CD4-positive, alpha-beta T cell treated with Interferon gamma for 1 hour (primary cell): ENCODE measurements at places on chromosomes 12 and 14.
A peak's percentile ranks its signal among the peaks of the same experiment; 100 is the strongest.

DNA sequence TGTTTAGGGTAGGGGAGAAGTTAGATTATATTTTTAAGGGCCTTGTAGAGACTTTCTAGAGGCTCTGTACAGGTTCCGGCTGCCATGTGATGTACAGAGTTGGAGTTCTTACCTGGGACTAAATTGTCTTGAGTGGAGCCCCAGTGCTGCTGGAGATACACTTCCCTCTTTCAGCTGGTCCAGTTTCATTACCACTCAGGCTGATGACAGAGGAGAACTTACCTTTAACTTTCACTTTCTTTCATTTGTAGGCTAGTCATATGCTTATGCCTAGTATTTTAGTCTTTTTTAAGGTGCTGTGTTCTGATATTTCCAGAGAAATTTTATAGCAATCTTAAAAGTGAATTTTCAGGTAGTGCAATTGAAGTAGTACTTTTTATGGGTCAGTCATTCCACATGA lies 117.3 kb downstream of the ERC1 start:
- DNase-seq = peak; percentile 2

GRCh38 chr12:6189028-6189427 lies 11.2 kb upstream of the CD9 start:
- no peak for DNase-seq

- no peak for DNase-seq
Observed at GRCh38 chr12:11813438-11813813, 164.0 kb downstream of the ETV6 start.

GRCh38 chr12:94743174-94743573 lies 92.8 kb upstream of the TMCC3 start:
- DNase-seq = no peak

DNA sequence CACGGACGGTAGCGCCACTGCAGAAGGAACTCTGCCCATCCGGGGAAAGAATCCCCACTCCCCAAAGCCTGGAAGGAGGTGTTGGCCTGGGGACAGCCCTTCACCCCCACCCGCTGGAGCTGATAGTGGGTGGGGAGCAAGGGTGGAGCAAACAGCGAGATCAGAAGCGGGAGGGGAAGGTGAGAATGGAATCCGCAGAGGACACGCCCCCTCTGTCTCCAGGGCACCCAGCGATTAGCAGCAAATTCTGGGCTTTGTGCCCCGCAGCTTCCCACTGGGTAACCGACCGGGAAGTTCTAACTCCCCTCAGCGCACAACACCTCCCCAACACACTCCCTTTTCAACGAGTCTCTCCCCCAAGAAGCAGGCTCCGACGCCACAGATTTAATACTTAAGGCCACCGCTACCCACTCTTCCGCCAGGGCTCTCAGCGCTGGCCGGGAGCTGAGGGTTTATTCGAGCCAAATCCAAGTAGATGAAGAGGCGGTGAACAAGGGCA lies 1.4 kb downstream of the SLC25A29 start:
- no peak for DNase-seq

DNA sequence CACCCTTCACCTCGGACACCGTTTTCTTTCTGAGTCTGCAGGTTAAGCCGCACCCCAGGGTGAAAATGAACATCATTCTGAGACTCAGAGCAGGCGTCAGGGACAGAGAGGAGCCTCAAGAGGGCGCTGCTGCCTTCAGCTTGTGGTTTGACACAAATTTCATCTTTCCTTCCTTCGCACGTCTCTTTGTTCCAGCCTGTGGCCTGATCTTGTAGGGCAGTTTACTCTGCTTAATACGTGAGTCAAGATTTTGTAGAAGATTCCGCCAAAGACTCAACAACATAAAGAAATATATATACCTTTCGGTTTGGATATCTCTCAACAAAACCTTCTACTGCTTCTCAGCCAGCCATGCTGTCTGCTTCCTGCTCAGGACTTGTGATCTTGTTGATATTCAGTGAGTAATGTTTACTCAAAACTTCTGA lies 329.3 kb upstream of the OR4E1 start:
- DNase-seq = peak; percentile 51

DNA sequence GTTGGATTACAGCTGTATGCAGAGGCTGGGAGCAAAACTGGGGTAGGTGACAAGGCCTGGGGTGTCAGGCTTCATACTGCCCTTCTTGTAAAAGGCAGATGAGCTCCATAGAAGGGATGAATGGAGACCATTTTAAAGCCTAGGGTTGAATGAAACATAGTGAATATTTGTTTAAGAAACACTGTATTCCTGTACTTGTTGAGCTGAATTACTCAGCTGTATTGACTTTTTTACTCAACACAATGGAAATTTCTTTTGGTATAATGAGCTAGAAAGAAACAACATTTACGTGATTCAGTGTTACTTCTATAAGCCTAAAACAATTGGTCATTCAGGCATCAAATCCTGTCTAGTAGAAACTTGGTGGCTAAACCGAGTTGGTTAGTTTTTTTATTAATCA lies 14.1 kb downstream of the ATP6V0A2 start:
- no peak for DNase-seq

DNA sequence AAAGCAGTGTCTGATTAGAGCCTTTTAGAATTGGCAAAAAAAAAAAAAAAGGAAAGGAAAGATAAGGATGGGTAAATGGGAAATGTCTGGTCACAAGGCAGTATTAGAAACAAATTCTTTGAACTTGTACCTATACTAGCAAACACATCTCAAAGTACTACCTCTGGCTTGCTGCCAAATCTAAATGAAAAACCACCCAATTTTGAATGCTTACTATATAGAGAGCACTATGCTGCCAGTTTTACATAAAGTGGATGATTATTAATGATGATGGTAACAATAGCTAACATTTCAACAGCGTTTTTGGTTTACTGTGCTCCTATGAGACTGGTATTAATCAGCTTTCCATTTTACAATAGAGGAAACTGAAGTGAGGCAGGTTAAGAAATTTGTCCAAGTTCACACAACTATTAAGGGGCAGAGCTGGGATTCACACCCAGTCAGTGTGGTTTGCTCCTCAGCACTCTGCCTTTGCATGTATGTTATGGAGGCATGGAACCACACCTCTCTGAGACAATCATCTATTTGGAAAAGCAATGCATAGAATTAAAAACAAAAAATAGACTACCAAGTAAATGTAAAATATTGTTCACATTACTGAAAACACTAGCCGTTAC lies 34.2 kb downstream of the ATP2B1 start:
- no peak for DNase-seq

- DNase-seq = peak; percentile 50
Observed at GRCh38 chr12:75478116-75478794, 2.3 kb upstream of the GLIPR1 start.

- DNase-seq = no peak
Observed at GRCh38 chr12:30813525-30814294, 59.0 kb upstream of the CAPRIN2 start.

DNA sequence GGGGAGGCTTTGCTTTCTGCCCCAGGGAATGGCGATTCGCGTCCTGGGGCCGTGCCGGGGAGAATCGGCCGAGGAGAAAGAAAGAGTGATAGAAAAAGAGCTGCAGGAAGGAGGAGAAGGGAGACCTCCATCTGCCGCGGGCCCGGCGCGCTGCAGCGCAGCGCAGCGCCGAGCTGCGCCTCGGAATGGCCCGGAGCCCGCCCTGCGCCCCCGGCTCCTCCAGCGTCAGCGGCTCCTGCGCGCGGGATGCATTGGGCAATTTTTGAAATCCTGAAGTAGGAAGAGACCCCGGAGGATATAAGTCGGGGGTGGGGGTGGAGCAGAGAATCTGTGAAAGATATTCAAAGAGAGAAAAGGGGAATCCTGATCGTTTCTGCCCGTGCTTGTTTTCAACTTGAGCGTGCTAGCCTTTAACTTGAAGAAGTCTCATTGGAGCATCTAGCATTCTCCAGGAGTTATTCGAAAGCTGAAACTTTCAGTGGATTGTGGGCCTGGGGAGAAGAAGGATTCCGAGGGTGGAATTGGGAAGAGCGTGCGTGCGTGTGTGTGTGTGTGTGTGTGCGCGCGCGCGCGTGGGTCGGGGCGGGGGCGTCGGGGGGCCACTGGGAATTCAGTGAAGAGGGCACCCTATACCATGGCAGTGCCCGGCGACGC lies 441 bp downstream of the PDE3A start:
- DNase-seq = no peak

DNA sequence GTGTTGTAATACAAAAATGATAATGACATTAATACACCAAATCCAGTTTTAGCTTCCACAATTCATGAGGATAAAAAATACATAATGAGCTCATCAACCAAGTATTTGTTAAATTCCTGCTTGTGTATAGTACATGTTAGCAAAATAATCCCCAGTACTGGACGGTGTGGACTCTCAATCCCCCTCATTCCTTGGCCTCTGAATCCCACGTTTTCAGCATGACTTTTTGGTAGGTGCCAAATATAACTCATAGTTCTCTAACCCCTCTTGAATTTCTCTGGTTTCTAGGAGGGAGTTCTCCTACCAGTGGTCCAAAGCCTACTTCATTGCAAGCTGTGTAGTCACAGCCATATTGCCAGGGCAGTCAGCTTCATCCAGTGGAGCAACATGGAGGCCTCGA lies 41.4 kb upstream of the EPS8 start:
- DNase-seq = no peak

DNA sequence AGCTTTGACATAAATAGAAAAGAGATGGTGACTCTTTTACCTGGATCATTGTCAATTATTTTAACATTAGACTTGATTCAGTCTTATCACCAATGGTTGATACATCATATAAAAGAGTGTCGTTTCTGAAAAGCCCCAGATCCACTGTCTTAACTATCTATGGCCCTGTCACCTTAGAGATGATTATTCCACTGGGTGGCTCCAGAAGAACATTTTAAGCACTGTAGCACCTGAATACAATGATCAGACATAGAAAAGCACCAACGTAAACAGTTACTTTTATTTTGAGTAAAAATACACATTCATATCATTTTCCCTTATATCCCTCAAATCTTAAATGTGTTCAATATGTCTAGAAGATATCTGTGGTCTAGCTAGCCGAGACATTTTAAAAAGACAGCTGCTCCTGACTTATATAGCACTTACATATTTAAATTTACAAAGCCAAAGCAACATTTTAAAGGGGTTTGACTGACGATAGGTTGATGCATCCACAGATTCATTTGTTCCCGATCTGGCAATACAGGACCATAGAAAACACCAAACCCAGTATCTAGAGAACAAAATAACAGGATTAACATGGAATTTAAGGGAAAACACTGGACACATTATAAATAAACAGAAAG lies 32.9 kb downstream of the TSPAN8 start:
- DNase-seq = no peak

DNA sequence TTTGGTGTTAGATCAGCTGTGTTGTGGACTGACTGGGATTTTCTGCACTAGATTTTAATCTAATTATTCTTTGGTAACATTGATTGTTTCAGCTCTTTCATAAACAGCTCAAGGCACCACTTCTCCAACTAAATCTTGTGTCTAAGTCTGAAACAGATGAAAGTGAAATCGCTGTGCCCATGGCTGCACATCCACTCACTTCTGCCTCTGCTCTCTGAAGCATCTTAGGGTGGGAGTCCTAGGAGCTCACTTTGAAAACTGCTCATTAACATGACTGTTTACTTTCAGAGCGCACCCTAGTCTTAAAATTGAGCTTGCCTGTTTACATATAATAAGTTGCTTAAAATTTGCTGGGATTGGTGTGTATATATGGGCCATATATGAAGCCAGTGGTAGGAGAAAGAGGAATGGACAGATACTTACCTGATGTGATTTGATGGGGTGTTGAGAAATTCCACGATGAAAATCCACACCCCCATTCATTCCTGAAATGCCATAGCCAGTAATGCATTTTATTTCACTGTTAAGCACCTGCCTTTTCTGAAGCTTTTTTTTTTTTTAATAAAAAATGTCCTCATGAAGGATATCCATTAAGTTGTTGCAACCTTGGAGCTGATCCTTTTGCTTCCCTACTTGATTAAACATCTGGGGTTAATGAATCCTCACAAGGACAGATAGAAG lies 52.8 kb downstream of the PPFIBP1 start:
- DNase-seq = no peak

DNA sequence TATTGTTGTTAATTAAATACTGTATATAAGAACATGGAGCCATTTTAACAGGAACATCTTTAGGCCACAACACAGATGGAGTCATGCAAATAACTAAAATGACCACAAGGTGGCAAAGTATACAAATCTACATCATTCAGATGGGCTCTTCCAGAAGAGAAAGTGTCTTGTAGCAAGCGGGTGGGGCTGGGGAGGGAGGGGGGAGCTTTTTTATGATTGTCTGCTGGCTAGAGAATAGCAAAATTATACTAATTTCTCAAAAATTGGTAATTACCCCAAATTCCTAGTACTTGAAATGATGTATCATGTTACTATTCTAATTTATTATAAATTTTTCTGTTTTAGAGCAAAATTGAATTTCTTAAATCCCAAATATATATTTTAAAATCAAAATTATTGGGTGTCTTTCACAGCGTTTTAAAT lies 378.7 kb downstream of the PRKD1 start:
- DNase-seq = no peak

DNA sequence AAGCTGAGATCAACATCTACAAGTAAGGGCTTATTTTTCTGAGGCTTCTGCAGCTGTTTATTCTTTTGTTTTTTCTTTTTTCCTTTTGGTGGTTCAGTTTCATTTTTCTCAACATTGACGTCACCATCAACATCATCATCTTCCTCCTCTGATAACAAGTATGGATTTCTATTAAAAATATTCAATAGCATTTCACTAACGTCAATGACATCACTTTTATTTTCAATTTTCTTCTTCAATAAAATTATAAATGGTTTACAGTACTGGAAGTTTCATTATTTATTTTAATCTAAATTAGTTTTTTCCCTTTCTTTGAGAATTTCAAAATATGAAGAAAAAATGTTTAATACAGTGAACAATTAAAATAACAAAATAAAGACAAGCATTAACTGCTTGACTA lies 23.9 kb downstream of the NEMF start:
- no peak for DNase-seq

- no peak for DNase-seq
Observed at GRCh38 chr12:38159092-38159551, 157.5 kb upstream of the ALG10B start.

DNA sequence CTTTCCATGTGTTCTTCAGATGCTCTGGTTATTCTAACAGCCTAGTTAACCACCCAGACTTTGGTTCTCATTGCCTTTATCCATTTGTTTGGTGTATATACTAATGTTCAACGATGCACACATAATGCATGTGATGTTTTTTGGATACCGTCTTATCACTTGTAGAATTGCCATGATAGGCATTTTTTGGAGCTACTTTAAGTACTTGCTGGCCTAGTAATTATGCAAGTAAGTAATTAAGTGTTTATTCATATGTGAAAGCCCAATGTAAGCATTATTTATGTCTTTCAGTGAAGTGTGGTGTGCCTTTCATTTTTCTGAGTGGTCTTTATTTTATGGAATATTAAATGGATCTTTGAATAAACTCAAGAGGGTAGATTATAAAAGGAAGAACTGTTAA lies 14.2 kb downstream of the RAP1B start:
- no peak for DNase-seq

DNA sequence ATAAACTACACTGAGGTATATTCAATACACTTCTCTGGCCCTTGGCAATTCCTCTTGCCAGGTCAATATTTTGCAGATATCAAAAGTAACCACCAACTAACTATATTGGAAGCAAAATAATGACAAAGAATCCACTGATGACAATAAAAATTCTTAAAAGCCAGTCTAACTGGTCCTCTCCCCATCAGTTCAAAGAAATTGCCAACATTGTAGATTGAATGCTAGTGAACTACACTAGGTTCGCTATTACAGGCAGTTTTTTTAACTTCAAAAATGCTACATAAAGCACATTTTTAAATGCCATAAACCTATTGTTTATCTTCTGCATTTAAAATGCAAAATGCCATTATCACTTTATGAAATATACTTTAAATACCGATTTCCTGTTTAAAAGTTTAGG lies 4.0 kb downstream of the CDK17 start:
- DNase-seq = no peak
